ENCODE measurements at places on chromosomes 3 and 15.

GRCh38 chr3:151377768-151378385, 6.7 kb downstream of the P2RY12 start:
- no peak for DNase-seq

DNA sequence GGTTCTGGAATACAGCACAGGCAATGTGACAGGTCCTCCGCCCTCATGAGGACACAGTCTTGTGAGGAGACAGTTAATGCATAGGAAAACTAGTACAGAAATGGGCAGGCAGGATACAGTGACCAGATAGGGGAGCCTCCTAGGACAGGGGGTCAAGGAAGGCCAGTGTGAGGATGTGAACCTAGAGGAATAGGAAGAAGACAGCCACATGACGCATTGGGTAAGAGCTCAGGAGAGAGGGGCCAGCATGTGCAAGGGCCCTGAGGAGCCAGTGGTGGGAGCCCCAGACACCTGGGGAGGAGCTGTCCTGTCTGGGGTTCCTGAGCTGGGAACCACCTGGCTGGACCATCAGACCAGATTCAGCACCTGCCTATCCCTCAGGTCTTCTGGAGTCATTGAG, 15.6 kb downstream of the IRAK2 start:
- DNase-seq: no peak

DNA sequence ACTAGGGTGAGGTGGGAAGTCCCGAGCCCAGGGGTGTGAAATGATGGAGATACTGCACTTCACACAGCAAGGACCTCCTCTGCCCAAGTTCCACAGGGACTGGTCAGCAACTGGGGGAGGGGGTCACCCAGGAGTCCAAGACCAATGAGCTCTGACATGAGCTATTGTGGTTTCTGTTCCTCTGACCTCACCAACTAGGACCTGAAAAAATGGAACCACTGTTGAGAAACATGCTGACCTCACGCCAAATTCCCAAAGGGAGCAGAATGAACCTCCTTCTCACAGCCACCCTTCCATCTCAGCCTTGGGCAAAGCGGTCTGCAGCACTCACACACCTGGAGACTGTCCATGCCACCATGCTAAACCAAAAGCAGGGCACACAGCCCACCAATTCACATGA, 69.3 kb downstream of the LRIG1 start:
- DNase-seq: no peak

- DNase-seq: no peak
Observed at GRCh38 chr3:152738656-152739055, 96.3 kb upstream of the P2RY1 start.

GRCh38 chr3:10322352-10322710, 1.4 kb upstream of the SEC13 start:
- no peak for DNase-seq

- DNase-seq: no peak
Observed at GRCh38 chr3:114758831-114759699, 388.0 kb downstream of the ZBTB20 start.

GRCh38 chr3:83460052-83460451, 1498.7 kb upstream of the CADM2 start:
- no peak for DNase-seq

DNA sequence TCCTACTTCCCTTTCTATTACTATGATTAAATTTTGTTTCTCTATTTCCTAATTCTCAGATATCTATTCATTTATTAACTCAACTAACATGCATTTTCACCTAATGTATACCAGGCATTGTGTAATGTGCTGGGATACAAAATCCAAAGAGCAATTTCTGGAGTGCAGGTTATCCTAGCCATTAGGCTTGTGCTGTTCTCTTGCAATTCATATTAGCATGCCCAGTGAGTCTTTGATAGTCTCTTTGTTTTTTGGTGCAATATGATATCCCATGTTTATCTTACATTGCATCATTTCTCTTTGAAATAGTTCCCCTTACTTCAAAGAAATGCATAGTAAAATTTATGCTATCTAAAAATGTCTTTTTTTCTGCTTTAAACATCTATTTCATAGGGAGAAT, 13.9 kb upstream of the DPPA4 start:
- DNase-seq: no peak

DNA sequence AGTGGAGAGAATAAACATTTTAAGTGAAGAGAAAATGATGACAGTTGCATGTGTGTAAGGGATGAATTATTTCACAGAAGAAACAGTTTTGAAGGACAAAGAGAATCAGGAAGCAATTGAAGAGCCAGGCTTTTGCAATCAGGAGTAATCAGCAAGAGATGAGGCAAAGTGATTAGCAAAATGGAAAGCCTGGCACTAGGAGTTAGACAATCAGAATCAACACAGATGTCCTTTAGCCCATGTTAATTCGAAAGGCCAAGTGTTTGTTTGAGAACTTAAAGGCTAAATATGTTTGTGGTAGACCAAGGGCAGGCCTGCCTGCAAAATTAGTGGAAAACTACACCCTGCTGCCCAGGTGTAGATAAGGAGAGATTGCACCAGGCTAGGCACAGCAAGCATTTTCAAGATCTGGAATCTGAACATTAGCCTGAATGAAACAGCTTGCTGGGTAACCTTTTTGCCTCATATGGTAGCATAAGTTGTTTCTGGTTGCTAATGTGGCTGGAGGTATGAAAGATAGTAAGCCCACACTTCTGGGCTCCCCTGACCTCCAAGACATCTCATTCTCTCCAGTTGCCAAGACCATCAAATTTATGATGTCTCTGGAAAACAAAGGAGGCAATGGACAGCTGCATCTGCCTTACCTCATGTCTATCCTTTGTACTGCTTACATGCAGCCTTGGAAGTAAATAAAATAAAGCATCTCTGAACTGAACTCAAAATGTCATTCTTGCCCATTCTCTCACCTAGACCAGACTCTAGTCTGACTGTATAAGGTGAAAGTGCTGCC, 22.0 kb upstream of the LEKR1 start:
- DNase-seq: no peak

DNA sequence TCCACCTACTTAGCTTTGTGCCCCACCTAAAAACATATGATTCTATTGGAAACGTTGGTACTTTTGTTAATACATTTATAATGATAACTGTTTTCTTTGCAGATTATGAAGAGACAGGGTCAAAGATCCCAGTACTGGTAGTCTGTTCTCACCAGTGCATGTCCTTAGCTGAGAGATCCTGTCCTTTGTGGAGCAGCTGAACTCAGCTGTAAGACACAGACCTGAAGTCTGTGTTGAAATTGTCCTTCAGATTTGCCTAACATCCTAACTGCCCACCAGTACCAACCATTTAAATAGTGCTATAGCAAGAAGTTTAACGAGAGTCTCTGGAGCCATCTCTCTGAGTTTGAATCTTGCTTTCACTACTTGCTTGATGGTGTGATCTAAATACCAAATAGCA, 398.7 kb downstream of the FEZF2 start:
- DNase-seq: no peak

GRCh38 chr3:8954938-8955763, 8.1 kb downstream of the RAD18 start:
- no peak for DNase-seq

DNA sequence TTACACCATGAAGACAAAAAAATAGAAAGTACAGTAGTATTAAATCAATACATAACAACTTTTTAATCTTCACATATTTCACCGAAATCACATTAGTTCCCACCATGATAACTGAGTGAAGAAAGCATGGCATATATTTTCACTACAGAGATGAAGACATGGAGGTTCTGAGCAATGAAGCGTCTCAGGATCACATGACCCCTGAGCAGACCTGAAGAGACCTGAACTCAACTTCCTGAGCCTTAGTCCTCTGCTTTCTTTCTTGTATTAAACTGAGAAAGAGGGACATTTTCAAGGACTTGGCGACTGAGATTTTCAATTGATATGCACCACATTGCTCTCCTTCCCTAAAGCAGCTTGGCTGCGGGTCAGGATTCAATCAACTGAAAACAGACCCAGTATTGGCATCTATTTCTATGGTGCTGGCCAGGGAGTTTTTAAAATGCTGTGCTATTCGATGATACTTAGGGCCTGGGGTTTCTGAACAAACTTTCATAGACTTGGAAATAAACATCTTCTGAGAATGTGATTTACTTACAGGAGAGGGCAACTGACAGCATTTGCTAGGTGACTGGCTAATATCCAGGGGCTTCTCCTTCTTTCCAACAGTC, 165.1 kb downstream of the LSAMP start:
- DNase-seq: no peak

DNA sequence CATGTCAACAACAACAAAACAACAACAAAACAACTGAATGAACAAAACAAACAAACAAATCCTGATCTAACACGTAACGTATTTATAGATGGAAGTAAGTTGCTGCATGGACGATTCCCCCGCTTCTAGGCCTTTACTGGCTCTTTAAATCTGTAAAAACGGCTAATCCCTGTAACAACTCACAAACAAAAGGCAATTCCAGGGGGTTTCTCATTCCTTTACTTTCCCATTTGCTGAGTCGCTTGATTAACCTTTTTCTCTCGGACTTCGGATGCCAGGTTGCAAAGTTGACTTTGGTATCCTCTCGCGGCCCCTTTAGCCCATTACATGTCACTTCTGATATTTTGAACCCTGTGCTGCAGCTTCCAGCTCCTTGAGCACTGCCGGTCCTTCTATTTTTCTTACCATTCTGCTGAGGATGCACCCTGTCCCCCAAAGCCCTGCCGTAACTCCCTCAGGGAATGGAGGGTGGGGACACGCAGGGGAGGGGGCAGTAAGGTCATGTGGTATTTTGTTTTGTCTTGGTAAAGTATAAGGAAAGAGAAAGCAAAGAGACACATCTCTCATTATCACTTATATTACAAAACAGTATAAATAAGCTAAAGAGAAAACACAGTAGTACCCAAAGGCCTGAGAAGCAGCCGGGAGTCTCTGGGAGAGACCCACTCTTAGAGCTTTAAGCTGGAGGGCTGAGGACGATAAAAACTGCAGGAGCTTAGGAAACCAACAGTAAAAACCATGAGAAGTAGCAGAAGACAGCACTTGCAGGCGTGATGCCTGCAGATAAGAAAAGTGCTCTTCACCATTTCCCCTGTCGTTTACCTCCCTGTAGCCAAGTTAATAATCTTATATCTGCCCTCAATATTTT, 457.8 kb upstream of the ZNF717 start:
- no peak for DNase-seq
